ENCODE measurements at places on chromosomes 5 and 9.

GRCh38 chr5:43119771-43120170 lies 943 bp upstream of the ZNF131 start:
- DNase-seq: no peak

DNA sequence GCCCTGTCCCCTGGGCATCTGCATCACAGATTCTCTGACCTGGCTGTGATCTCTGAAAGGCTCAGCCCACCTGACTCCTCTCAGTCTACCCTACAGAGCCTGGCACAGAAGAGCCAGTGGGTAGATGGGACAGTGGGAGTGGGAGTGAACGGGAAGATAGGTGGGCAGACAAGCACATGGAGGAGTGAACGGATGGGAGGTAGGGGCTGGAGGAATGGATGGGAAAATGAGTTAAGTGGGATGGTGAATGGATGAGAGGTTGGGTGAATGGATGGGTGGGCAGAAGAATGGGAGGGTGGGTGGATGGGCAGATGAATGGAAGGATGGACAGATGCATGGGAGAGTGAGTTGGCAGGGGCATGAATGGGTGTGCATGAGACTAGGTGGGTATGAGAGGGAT lies 18.8 kb downstream of the STK10 start:
- DNase-seq: no peak

DNA sequence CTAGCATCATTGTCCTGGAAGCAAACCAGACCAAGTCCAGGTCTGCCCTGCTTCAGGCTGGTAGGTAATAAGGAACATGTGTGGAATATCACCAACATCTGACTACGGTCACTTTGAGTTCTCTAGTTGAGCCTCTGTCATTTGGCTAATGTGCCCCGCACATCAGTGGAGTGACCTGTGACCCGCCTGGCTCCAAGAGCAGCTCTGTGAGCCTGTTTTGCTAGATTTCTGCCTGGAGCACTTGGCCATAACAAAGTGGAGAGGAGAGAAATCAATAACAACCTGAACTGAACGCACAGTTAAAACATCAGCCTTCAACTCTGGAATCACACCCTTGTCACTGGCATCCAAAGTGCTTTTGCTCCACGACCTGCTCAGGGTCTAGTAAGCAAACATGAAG lies 115.7 kb downstream of the PPP2R2B start:
- DNase-seq: no peak

GRCh38 chr9:133111808-133112662 lies 9.0 kb downstream of the RALGDS start:
- DNase-seq: no peak

DNA sequence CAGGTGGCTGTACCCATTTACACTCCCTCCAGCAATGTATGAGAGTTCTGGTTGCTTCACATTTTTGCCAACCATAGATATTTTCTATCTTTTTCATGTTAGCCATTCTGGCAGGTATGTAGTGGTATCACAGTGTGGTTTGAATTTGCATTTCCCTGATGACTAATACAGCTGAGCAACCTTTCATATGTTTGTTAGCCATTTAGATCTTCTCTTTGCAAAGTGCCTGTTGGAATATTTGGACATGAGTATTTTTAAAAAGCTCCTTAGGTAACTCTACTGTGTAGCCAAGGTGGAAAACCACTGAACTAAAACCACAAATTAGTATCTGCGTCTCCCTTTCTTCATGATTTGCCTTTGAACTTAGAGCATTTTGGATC lies 31.9 kb downstream of the IRF1 start:
- DNase-seq: no peak

GRCh38 chr5:80284720-80285119 lies 28.9 kb upstream of the SERINC5 start:
- DNase-seq: no peak

DNA sequence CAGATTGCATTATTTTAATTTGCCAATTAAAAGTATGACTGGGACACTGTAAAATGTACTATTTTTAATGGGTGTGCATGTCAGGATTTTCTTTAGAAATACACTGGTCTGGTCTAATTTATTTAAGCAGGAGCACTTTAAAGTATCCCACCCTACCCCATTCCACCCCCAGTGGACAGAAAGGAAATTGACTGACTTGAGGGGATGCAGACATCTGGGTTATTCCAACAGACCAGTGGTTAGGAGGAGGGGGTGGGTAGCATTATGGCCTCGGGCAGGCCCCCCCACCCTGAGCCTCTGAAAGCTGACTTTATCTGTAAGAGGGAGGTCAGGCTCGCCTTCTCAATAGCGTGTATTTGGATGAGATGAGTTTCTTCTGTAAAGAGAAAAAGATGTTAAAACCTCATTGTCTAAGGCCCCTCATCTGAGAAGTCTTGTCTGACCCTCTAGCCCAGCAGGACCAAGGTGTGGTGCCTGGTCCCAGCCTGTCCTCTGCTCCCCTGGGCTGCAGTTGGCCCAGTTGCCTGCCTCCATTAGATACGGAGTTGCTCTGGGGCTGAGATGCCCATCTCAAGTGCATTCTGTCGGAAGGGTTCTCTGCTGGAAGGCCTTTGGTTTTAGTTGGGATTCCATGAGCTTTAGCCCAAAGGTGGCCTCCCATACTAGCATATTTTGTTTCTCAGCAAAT lies 4.4 kb downstream of the HNRNPAB start:
- no peak for DNase-seq

DNA sequence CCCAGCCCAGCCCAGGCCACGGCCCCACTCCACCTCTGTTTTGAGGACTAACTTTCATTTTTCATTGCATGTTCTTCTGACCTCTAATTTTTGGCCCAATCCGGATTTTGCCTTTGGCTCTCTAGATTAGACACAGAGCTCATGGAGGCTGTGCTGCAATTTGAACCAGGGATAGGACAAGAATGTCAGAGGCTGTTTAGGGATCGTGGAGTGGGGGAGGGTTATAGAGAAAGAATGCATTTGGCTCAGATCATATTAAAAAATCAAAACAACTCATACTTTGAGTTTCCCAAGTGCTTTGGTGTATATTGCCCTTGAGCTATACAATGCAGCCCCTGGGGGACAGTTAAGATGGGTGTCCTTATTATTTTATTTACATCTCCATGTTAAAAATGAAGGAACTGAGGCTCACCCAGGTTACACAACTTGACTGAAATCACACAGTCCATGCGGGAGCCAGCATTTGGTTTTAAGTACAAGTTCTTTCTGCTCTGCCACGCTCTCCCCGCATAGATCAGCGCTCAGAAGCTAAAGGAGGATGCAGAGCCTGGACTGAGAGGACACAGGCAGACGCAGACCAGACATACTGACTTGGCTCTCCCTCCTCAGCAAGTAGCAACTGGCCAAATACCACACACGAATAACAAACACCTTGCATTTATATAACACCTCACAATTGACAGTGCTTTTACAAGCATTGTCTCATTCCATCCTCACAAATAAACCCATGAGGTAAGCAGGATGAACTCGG lies 126.4 kb upstream of the RAI14 start:
- no peak for DNase-seq

DNA sequence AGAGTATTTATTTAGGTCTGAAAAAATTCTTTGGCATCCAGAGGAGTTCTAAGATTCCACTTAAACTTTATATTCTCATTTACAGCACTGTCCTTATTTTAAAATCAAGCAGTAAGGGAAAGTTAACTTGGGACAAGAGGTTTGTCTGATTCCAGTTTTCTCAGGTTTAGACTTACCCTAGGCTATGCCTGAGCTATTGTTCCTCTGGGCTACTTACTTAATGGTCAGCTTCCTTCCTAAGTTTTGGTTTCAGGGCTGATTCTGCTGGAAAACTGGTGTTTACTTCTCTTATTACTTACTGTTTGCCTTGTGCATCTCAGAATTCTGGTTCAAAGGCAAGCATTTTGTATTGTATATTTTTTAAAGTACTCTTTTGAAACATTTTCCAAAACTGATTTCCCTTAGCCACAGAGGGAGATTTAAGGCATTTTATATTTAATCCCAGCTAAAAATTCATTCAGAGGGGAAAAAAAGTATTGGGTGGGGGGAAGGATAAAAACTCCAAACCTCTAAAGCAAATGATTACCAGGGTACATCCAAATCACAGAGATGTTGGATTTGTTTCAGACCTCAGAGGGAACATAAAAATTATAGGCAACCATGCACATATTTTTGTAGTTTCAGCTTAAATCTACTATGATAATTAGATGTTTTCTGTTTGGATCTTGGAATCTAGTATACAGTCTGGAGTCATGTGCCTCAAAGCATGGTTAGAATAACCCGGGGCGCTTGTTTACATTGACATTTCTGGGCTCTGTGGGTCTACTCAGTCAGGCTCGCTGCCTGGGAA lies 290.0 kb downstream of the ARHGAP26 start:
- no peak for DNase-seq

DNA sequence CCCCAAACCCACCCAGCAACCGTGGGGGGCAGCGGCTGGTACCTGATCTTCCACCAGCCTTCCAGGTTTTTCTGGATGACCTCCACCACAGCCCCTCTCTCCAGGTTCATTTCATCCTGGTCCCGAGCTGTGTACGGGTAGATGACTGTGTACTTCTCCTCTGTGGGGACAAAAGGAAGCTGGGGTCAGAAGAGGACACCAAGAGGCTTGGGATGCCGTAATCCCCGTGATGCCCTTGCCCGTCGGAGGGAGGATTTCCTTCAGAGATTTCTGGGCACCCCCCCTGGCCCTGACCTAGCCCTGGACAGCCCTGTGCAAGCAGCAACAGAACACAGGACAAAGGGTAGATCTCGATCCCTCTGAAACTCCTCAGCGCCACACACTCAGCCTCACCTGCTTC lies 70.3 kb upstream of the UBTD2 start:
- no peak for DNase-seq

DNA sequence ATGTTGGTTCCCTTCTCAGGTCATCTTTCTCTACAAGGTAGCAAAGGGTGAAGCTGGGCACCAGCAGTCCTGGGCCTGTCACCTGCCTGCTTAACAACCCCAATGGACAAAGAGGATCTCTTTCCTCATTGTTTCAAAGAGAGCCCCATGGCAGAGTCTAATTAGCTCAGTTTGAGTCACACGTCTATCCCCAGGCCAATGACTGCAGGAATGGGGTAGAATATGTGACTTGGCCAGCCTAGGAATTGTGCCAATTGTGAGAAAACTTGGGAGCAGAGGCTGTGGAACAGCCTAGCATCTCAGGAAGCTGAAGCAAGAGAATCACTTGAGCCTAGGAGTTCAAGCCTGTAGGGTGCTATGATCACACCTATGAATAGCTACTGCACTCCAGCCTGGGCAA lies 3.6 kb upstream of the RAPGEF1 start:
- DNase-seq: no peak

GRCh38 chr5:19564036-19564435 lies 424.0 kb downstream of the CDH18 start:
- DNase-seq: no peak

GRCh38 chr5:176816043-176816745 lies 5.8 kb downstream of the UNC5A start:
- peak; percentile 52 for DNase-seq

GRCh38 chr5:142783601-142784341 lies 13.6 kb downstream of the ARHGAP26 start:
- no peak for DNase-seq

DNA sequence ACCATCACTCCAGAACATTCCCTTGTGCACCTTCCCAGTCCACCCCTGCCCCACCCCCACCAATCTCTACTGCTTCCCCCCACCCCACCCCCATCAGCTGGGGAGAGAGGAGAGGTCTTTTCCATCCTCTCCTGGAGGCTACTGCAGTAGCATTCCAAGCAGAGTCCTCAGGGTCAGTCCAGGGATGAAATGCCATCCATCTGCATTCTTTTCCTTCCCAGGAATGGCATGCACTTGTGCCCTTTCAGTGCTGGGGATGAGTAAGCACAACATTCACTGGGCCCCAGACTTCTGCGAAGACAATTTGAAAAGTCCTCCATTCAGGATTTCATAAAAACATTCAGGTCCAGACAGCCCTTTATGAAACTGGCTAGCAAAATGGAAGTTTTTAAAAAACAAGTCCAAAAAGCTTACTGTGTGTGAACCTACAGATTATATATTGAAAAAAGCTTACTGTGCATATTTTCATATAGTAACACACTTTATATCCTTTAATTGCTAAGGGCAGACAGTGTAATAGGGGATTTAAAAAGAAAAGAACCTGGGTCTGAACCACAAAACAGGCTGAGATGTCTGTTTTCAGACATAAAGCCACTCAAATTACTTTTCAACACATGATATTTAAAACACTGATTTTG lies 50.0 kb upstream of the GOLPH3 start:
- DNase-seq: no peak

GRCh38 chr5:35138232-35138631 lies 90.5 kb upstream of the AGXT2 start:
- no peak for DNase-seq

DNA sequence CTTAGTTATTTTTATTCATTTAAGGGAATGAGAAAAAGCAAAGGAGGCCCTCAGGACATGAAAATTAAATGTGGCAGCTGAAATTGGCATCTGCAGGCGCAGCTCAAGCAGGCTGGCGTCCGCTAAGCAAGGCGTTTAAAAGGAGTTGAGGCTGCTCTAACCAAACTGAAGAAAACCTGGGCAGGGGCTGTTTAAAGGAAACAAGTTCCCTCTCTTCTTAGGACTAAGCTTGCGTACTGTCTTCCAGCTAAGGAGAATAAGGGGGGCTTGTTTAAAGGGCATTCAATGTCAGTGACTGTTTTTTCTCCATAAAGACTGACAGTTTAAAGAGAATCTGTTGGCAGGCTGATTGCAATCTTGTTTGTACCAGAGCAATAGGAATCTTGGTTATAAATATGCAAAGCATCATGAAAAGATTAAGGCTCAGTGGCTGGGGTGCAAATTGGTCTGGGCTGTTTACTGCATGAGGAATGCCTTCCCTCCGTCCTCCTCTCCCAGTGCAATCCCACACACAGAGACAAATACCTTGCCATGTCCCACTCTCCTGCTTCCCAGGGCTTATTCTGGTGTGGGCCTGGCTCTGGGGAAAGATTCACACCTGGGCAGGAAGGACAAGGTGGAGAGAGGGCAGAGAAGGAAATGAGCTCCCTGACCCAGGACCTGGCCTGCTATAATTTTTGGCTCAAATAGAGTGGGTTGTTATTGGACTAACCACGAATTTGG lies 85.9 kb upstream of the LIFR start:
- DNase-seq: no peak

- peak; percentile 74 for DNase-seq
Observed at GRCh38 chr9:136764301-136764891, at the start of gene LCN15. TSS of gene LCN15 (minus strand) at chr9:136764518. CDS start at chr9:136764488, 30 bp downstream.

DNA sequence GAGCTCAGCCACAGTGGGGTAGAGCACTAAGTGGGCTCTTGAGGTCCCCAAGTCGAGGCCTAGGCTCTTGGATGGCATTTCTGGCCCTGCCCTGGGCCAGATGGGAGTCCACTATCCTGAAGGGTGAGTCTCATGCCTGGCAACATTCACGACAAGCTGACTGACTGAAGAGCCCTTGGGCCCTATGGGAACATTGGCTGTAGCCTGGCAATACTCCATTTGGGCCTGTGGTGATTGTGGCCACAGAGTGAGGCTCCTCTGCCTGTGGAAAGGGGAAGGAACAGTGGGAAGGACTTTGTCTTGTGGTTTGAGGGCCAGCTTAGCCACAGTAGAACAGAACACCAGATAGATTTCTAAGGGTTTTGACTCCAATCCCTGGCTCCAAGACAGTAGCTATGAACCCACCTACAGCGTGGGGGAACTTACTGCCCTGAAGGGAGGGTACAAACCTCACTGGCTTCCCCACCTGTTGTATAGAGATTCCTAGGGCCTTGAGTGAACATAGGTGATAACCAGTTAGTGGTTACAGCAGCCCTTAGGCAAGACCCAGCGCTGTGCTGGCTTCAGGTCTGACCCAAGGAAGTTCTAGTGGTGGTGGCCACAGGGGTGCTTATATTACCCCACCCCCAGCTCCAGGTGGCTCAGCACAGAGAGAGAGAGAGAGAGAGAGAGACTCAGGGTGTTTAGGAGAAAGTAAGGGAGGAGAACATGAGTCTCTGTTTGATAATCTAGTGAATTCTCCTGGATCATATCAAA lies 72.4 kb downstream of the KIAA0825 start:
- no peak for DNase-seq

- no peak for DNase-seq
Observed at GRCh38 chr5:139669662-139670368, 21.7 kb downstream of the CXXC5 start.
